Stimulated activated CD4-positive, alpha-beta T cell treated with anti-CD3 and anti-CD28 coated beads, TNF-alpha, amount 100 ng/mL, for 24 hours (primary cell): ENCODE measurements at places on chromosomes 11 and 22.

DNA sequence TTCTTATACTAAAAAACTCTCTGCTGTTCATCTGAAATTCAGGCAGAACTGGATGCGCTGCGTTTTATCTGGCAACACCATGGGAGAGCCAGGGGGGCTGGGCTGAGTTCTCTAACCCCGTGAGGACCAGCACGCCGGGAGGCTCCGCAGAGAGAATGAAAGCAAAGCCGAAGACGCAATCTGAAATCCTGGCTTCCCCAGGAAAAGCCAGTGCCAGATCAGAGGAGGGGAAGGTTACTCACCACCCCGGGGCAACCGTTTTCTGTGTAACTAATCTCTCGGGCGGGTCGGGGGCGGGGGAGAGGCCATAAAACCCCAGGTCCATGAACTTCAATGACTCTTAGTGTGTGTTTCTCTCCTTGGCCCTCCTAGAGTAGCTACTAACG, 99.4 kb downstream of the SHANK2 start:
- DNase-seq, result no peak

DNA sequence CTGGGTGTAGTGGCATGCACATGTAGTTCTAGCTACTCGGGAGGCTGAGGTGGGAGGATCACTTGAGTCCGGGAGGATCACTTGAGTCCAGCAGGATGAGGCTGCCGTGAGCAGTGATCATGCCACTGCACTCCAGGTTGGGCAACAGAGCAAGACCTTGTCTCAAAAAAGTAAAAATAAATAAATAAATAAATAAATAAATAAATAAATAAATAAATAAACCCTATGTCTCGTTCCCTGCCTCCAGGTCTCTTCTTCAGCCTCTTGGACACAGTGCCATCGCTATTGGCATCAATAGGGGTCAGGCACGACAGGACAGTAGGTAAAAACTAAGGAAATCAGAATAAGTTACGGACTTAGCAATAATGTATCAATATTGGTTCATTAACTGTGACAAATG, 23.4 kb upstream of the SYT12 start:
- no peak for DNase-seq

GRCh38 chr11:129286813-129287212, 88.8 kb upstream of the BARX2 start:
- DNase-seq, result no peak

DNA sequence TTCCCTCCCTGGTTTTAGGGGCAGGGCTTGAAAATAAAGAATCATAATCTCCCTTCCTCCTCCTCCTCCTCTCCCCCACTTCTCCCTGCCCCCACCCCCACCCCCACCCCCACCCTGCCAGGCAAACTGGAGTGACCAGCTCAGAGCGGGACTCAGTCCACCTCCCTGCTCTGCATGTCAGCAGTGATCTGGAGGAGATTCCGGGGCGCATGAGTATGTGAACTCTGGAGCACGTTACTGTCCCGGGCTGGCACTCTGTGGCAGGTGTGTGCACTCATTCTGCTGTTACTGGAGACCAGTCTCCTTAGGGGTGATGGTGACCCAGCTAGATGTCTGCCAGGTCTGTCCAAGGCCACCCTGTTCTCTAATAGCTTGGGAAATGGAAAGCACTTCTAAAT, 33.9 kb downstream of the MARK2 start:
- DNase-seq, result no peak

DNA sequence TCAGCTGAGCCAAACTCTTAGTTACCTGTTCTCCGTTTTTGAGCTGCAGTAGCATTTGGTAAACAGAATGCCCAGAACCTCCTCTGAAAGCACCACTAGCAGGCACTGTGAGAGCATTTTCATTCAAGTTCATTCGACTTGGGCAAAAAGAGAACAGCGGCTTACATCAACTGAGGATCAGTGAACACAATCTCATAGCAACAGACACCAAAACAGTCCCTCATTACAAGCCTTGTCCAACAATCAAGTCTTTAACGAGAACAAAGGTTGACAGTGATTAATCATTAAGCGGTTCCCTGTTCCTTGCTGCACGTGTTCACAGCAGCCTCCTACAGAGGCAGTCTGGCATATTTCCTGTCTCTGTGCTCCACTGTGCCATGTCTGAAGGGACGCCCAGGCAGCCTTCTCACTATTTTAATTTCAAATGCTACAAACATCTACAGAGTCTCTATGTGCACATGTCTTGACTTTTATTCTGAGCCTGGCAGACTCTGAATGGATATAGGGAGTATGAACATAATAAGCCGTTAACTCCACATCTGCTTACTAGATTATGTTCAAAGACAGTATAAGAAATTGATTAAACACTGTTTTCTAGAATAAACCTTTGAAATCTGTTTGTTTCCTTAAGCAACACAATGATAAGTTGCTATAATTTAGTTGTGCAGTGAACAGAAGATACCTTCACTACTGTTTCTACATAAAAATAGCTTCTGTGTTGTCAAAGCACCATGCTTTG, 88.3 kb upstream of the MTMR2 start:
- peak; percentile 32 for DNase-seq

DNA sequence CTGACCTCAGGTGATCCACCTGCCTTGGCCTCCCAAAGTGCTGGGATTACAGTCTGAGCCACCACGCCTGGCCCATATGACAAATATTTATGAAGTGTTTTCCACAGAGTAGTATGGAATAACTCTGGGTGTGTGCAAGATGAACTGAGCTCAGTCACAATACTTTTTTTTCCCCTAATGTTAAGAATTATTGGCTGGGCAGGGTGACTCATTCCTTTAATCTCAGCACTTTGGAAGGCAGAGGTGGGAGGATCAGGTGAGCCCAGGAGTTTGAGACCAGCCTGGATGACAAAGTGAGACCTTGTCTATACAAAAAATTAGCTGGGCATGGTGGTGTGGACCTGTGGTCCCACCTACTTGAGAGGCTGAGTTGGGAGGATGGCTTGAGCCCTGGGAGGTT, 6.4 kb downstream of the PTPRJ start:
- DNase-seq, result no peak

DNA sequence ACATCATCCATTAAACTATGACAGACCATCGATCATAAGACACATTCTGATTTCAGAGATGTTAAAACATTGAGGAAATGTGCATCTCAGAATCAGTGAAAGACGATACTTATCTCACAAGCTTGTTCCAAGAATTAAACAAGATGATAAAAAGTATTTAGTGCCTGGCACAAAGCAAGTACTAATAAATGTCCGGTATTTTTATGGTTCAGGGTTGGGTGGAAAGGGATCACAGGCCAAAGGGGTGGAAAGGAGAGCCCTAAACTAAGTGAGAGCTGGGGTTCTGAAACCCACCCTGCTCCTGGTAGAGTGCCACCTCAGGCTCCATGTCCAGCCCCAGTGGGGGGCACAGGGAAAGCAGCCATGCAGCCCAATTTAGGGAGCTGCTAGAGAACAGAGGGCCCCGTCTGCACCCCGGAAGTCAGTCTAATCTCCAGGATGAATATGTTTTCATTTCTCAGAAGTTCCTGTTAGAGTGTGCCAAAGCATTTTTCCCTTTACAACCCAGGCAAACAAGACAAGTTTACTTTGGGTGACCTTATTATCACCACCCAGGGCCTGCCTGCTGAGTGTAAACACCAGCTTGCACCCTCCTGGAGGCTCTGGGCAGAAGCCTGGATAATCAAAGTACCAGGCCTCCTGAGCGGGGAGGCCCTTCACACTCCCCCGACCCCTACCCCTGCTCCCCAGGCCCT, 3.8 kb upstream of the CREB3L1 start:
- DNase-seq, result no peak

GRCh38 chr11:47010179-47010578, 73.6 kb downstream of the CSTPP1 start:
- DNase-seq, result no peak

GRCh38 chr11:81245791-81246190, 1487.9 kb downstream of the FAM181B start:
- no peak for DNase-seq

DNA sequence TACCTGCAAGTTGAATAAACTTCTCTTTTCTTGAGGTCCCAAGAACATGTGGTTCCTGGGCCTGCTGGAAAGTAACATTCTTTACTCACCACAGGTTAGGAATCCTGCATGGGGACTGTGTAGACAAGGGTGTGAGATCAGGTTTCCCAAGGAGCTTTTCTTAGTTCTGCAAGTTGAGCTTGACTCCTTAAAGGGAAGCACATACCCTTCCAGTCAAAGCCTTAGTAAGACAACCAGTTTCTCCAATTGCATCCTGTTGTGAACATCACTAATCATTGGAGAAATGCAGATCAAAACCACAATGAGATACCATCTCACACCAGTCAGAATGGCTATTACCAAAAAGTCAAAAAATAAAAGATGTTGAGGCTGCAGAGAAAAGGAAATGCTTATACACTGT, 48.3 kb upstream of the PAK1 start:
- DNase-seq, result no peak

GRCh38 chr22:29308148-29308790, 1.8 kb downstream of the GAS2L1 start:
- DNase-seq, result no peak

DNA sequence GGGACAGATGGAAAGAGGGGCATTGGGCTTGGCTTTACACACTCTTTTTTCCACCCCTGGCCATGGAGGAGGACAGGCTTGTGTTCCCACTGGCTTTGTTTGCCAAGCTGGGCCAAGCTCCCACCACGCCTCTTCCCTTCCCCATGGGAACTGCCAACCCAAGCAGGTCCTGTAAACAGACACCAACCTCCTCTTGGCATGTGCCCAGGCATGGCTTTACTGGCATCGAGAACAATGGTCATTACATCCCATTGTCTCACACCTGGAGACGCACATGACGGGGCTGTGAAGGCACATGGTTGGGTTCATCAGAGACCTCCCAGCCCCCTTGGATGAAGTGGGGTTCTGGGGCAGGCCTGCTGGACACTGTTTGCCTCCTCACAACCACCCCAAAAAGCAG, 11.7 kb downstream of the SEC14L3 start:
- no peak for DNase-seq

- DNase-seq, result no peak
These were observed 45.4 kb downstream of the GRAMD1B start for GRCh38 chr11:123475469-123475868.

DNA sequence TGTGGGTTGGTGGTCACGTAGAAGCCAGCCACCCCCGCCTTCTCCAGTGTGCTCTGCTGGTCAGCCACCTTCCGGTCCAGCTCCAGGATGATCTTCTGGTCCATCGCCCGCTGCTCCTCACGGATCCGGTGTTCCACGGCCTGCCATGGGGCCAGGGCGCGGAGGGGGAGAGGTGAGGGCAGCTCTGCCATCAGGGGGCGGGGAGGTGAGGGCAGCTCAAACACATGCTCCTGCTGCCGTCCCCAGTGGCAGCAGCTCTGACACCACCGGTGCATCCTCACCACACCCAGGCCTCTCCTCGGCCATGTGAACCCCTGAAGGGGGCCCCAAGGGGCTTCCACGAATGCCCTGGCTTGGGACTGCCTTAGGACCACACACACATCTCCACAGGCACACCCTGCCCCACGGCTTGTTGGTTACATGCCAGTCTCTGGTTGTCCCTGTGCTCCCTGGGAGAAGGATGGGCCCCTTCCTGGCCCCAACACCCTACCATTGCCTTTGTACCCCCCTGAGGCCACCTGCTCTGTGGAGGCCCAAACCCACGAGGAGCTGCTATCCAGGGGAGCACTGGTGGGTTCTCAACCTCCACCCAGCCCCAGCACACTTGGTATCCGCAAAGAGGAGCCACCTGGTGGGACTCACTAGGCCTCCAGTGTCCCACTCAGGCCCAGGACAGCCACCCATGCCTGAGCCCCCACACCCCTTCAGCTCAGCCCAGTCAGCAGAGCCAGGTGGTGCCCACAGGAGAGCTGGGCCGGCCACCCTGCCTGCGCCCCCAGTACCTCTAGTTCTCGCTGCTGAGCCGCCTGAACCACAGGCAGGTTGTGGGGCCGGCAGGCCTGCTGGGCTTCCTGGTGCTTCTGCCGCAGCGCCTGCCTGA, 4.3 kb downstream of the DGCR6L start:
- no peak for DNase-seq

GRCh38 chr11:1913271-1914060, 6.0 kb upstream of the TNNT3 start:
- no peak for DNase-seq

DNA sequence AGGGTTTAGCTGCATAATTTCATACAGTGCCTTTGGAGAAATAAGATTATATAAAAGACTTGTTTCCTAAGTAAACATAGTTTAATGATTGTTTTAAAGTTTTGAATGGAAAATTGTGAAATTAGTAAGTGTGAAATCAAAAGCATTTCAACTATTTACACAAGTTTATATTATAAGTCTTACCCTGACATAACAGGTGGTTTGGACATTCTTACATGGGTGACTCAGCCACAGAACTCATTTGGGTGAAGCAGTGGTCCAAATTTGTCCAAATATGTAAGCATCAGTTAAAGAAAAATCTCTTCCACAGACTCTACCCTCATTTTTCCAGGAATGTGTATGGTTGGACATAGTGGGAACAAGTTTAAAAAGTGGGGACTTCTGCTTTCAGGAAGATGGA, 68.0 kb downstream of the USP47 start:
- no peak for DNase-seq

DNA sequence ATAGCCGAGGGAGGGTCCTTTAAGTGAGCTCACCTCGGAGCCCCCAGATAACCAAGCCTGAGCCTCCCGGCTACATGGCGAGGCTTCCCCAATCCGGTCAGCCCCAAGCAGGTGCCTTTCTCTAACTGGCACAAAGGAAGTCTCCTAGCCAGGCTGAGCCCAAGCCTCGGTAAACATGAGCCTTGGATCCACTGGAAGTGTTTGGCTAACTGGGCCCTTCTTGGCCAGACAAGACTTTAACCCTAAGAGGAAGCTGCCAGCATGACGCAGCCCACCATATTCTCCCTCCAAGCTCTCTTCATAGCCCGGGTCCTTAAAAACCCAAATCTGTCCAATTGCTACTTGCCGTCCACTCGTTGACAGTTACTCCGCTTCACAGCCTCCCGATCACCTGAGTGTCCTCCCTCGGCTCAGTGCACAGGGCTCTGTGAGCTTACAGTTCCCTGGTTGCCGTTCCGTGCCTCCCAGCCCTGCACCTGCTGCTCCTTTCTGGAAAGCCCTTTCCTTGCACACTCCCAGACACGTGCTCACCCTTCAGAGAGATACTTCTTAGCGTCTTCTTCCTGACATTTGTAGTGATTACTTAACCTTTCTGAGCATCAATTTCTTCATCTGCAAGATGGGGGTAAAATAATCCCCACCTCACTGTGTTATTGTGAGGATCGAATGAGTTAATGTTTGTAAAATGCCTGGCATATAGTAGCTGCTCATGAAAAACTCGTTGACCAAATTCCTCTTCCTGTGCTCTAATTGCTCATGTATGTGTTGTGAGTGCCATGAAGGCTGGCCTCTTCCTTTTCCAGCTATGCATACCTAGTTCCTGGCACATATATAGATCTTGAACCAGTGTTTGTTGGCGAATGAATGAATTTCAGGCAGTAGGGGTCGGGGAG, 25.6 kb downstream of the TXN2 start:
- DNase-seq, result no peak

- no peak for DNase-seq
These were observed 39.1 kb upstream of the SHISAL1 start for GRCh38 chr22:44351685-44352377.

- no peak for DNase-seq
These were observed 42.0 kb downstream of the KCNQ1OT1 start for GRCh38 chr11:2657697-2658284.
